ENCODE measurements at places on chromosomes 4 and X.

DNA sequence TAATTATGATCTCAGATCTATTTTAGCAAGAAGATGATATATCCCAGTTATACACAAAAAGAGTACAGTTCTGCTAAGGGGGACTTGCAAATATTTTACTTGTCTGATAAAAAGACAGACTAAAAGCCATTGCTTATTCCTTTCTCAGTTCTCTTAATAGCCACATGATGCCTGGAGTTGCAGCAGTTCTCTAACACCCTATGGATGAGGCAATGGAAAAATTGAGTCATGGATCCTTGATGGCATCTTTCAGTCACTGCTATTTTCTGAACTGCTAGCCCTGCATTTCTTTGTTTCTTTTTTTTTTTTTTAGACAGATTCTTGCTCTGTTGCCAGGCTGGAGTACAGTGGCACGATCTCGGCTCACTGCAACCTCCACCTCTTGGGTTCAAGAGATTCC lies 1956.7 kb downstream of the C4orf33 start:
- no peak for DNase-seq

DNA sequence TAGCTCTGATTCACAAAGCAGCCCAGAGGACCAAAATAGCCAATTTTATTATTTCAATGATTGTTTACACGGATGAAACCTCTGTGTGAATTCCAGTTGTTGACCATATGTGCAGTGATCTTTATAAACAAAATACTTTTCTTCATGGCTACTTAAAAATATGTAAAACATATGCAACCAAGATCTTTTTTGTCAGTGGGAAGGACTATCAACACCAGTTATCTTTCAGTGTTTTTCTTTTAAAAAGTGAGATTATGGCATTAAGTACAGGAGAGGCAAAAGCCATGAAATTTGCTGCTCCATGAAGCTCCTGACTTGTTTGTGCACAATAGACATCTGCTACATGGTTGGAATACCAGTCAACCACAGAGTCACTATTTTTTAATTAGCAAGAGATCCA lies 184.4 kb downstream of the DKK2 start:
- no peak for DNase-seq

DNA sequence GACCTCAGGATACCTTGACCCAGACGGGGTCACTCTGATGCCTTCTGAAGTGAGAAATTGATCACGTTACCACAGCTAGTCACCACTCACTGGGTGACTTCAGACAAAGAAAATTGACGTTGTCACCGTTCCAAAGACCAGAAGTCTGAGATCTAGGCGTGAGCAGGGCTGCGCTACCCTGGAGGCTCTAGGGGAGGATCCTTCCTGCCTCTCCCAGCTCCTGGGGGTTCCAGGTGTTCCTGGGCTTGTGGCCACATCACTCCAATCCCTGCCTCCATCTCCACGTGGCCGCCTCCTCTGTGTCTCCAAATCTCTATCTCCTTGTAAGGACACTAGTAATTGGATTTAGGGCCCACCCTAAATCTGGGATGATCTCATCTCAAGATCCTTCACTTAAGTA lies 48.9 kb upstream of the CD99 start:
- no peak for DNase-seq

- DNase-seq: no peak
Measured at GRCh38 chrX:18888281-18888680, 95.6 kb downstream of the PHKA2 start.

GRCh38 chr4:1210241-1210841 lies 38.0 kb upstream of the SPON2 start:
- DNase-seq: no peak

GRCh38 chr4:87530868-87531267 lies 1.7 kb upstream of the SPARCL1 start:
- no peak for DNase-seq

- DNase-seq: peak; percentile 12
Measured at GRCh38 chrX:74133156-74133796, 170.7 kb upstream of the ZCCHC13 start.

All from GM06990 (cell line).